ENCODE measurements at places on chromosomes 3 and 15.

DNA sequence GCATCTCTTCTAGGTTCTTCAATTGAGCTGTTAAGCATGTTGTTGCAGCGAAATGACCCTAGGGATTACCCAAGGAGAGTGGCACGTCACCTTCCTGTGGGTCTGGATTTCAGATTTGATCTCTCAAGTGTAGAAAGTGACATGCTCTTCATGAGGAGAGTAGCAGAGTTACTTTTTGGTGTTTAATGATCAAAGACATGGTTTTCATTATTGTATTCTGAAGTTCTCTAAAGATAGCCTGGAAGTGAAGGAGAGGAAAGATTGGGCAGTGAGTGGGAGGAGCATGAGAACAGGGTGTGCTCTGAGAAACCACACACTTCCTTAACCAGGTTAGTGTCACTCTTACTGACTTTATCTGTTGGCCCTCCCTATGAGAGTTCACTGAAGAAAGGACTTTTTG is 153.6 kb downstream of the AKAP13 start:
- no peak for DNase-seq

- DNase-seq: no peak
Observed at GRCh38 chr3:133995264-133995663, 34.5 kb downstream of the SLCO2A1 start.

DNA sequence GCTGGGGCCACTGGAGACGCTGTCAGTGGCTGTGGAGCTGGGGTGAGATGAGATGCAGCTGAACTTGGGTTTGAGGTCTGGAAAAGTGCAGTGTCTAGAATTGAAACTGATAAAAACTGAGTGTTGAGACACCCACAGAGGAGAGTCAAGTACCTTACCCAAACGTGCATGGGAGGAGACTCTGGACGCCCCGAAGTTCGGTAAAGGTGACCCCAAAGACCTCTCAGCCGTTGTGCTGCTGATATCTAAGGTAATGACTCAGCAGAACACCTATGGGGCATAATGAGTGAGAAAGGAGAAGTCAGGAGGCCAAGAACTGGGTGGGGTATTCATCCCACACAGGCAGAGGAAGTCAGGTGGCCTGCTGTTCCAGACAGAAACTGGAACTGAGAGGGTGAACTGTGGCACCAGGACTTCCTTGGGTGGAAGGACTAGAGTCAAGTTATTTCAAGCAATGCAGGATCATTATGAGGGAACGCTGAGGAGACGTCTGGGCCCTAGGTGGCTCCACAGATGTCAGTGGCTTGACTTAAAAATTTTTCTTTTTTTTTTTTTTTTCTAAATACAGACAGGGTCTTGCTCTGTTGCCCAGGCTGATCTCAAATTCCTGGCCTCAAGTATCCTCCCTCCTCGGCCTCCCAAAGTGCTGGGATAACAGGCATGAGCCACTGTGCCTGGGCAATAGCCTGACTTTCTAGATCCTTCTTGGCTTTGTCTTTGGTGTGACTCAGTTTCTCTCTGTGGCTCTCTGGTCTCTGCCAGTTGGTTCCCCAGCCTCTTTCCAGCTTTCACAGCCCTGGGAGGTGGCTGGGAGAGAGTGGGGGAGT is 67.6 kb upstream of the GCNT3 start:
- DNase-seq: no peak

DNA sequence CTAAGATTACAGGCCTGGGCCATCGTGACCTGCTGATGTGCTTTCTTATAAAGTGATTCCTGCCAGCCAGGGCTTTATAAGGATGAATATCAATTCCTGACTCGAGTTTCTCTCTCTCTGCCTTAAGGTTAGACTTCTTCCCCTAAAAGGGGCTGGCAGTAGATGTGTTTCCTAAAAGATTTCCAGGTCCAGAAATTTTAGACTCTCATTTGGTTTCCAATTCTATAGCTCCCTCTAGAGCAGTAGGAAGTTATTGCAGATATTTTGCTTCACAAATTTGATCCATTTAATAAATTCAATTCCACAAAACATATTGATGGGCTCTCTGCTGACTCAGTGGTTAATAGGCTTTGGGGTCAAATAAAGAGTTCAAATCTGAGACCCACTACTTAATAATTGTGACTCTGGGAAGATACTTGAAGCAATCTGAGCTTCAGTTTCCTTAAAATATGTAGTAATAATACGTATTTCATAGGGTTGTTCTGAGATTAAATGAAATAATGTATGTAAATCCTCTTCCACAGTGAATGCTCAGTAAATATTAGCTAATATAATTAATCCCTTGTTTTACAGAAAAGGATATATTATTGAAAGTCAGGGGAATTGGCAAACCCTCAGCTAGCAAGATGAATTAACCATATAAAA is 2.1 kb downstream of the TRIM69 start:
- no peak for DNase-seq

DNA sequence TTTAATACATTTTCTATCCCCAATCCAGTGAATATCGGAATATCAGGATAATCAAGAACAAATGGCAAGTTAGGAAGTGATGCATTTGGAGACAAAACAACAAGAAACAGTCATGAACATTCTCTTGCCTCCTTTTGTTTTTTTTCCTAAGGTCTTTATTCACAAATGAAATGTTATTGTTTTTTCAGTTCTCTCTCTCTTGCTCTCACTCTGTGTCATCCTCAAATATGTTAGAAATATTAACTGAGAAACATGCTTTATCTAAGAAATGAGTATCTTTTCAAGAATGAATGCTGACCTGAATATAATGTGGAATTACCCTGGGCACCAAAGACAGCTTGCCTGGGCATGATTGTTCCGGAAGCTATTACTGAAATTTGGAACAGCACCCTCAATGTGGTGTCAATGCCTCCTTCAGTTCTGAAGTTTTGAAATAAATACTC is 51.3 kb downstream of the RBMS3 start:
- no peak for DNase-seq

DNA sequence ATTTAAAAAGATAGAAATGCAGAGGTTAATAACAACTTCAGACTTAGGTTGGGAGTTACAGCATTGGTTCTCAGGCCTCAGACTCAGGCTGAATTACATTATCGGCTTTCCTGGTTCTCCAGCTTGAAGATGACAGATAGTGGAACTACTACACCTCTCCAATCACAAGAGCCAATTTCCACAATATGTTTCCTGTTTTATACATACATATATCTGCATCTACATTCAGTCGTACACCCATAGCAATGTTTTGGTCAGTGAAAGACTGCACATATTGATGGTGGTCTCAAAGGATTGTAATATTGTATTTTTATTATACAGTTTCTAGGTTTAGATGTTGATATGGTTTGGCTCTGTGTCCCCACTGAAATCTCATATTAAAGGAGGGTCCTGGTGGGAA is 35.4 kb downstream of the AADACL2 start:
- no peak for DNase-seq

- DNase-seq: no peak
Observed at GRCh38 chr3:169913323-169913722, 2.0 kb downstream of the SAMD7 start.

DNA sequence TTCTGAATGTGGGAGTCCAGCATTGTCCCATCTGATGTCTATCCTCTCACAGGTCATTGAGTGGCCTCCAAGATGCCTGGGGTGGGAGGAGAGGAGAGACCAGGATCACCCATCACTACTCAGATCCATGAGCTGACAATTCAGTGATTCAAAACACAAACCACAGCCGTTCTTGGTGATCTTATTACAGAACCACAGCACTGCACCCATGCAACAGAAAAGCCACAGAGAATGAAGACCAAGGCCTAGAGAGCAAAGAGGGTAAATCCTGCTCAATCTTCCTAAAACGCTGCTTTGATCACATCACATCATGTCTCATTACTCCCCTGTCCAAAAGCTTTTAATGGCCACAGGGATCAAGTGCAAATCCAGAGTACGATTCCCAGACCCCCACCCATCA is 23.5 kb downstream of the ANP32A start:
- DNase-seq: no peak

GRCh38 chr3:112175646-112176045 is 42.6 kb upstream of the GCSAM start:
- no peak for DNase-seq

DNA sequence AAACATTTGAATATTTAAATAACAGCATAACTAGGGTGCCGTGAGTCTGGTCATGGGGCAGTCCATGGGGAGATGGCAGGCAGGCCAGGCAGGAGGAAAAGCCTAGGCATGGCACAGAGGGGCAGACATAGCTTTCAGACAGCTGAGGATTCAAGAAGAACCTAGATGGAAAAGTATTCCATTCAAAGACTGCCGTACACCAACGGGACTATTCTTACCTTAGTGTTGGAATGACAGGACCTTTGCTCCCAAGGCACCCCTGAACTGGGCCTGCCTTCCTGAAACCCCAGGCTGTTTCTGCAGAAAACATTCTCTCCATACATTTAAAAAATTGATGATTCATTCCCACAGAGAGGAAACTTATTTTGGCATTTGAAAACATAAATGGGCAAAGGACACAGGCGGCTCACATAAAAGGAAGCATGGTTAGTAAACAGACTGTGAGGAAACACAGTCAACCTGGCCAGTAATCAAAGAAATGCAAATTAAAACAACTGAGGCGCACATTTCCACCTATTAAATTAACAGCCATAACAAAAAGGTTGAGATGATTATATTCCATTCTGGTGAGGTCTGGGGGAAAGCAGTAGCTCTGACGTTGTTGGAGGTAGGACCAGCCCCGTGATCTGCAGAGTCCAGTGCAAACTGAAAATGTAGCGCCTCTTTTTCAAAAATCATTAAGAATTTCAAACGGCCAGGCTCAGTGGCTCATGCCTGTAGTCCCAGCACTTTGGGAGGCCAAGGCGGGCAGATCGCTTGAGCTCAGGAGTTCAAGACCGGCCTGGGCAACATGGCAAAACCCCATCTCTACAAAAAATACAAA is 71.3 kb upstream of the SMAD3 start:
- no peak for DNase-seq

DNA sequence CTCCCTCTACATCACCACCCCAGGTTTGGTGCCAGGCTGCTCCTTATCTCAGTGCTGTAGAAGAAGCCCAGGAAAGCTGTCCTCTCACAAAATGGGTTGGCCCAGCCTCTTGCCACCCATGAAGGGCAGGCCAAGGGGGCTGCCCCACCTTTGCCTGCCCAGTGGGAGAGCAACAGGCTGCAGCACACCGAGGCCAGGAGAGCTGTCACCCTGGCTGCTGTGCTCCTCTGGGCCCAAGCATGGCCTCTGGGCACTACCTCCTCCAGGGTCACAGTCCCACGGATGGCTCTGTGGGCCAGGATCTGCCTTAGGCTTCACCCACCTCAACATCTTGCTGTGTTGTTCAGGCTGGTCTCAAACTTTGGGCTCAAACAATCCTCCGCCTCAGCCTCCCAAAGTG is 6.4 kb upstream of the STAB1 start:
- DNase-seq: no peak

DNA sequence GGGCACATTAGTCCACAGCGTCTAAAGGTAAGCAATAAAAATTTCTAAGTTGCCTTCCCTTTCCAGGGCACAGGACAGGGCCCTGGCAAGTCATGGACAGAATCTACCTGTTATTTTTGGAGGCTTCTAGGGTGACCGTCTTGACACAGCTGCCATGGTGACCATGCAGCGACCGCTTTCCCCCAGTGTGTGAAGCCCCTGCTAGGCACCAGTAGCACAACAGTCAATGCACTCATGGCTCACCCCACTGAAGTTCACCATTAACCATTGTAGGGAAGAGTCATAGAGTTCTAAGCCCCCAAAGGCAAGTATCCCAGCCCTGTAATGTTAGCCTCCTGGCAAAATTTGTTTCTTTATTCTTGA is 43.8 kb upstream of the SLCO2A1 start:
- no peak for DNase-seq

DNA sequence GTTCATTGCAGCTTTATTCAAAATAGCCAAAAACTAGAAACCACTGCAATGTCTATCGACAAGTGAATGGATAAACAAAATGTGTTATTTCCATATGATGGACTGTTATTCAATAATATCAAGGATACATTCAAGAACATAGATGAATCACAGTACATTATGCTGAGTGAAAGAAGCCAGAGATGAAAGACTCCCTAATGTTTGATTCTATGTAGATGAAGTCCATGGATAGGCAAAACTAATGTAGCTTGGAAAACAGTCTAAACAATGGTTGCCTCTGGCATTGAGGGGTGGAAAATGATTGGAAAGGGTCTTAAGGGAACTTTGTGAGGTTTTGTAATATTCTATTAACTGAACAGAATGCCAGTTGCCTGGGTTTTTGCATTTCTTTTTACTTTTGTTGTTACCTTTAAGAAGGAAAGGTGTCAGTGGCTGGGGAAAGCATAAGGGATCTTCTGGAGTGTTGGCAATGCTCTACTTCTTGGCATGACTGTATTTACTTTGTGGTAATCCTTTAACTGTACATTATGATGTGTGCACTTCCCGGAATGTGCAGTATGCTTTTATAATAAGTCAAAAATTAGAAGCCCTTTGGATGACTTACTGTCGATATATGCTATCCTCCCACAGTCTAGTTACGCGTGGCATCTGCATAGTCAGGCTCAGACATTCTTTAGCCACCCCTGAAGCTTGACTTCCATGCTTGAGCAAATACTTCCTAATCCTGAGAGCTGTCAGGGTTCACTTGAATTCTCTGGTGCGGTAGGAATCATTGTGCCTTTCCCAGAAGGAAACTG is 20.5 kb upstream of the ATP10A start:
- DNase-seq: no peak

- DNase-seq: no peak
Observed at GRCh38 chr3:37859354-37859753, 2.3 kb upstream of the CTDSPL start.

DNA sequence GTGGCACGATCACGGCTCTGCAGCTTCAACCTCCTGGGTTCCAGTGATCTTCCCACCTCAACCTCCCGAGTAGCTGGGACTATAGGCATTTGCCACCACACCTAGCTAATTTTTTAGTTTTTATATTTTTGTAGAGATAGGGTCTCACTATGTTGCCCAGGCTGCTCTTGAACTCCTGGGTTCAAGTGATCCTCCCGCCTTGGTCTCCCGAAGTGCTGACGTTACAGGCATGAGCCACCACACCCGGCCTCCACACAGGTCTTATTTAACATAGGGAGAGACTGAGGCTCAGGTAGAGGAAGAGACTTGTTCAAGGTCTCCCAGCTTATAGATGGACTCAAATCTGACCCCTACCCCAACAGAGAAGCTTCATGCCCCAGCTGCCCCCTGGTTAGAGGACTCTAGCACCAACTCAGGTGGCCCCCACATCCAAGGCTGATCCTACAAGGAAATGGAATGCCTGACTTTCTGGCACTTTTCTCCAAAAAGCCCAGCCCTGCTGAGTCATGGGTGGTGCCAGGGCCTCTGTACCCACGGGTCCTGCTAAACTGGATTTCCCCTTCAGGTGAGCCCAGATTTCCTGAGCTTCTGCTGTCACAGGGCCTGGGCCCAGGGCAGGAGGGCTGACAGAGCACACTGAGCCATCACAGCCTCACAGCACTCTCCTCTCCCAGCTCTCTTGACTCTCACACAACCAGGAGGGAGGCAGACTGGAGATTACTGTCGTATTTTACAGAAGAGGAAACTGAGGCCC is 5.6 kb downstream of the TMEM40 start:
- no peak for DNase-seq
